ENCODE measurements at places on chromosomes 2 and 18. TPM values are rescaled to one million over a fixed set of nuclear protein-coding genes. Genes with fewer than 3 reads are reported as not detected.

SP9 gene
- total RNA-seq, result not detected

DES gene
- 302 TPM for total RNA-seq

COBLL1 gene
- total RNA-seq, result 64.6 TPM

IL36A gene
- total RNA-seq, result not detected

MALL gene
- total RNA-seq, result 25.3 TPM

ITPRIPL1 gene
- total RNA-seq, result 1.6 TPM

PLA2R1 gene
- total RNA-seq, result 28.7 TPM

DNA sequence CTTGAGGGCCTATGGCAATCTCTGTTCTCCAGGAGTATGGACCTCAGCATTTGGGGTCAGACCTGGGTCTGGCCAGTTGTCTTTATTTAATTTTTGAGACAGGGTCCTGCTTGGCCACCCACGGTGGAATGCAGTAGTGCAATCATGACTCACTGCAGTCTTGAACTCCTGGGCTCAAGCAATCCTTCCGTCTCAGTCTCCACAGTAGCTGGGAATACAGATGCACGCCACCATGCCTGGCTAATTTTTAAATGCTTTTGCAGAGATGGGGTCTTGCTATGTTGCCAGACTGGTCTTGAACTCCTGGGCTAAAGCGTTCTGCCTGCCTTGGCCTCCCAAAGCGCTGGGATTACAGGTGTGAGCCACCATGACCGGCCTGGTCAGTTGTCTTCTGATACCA is 46.4 kb upstream of the INHBB start:
- DNase-seq, result no peak

GRCh38 chr2:144825331-144826020 is 305.6 kb upstream of the ZEB2 start:
- no peak for DNase-seq

DNA sequence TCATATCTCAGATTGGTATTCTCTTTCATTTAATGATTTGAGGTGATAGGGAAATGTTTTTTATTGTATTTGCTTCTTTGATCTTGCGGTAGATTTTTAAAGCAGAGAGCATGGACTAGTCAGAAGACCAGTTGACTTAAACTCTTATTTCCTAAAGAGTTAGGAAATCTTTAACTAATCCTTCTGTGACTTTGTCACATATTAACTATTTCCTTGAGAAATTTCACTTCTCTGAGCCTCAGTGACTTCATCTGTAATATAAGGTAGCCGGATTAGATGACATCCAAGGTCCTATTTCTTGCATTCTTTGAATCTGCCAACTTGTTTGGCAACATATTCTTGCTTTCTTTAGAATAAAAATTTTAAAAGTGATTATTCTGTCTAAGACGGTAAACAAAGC is 55.6 kb downstream of the MTX2 start:
- no peak for DNase-seq

GRCh38 chr2:182081602-182082260 is 96.1 kb downstream of the PPP1R1C start:
- no peak for DNase-seq

- DNase-seq, result no peak
Measured at GRCh38 chr2:216944733-216945132, 84.9 kb upstream of the TNP1 start.
